ENCODE measurements at places on chromosomes 2 and 18.

GRCh38 chr2:3578987-3579386 is 3.9 kb downstream of the RPS7 start:
- no peaks in the 10 kb centered on the region for H3K27me3 ChIP-seq
- H3K4me3 ChIP-seq = peak overlapping the region; percentile 6
- H3K27ac ChIP-seq = no peak overlapping the region
- peaks cover 13% of the 10 kb centered on the region for H3K36me3 ChIP-seq
- DNase-seq = no peak

DNA sequence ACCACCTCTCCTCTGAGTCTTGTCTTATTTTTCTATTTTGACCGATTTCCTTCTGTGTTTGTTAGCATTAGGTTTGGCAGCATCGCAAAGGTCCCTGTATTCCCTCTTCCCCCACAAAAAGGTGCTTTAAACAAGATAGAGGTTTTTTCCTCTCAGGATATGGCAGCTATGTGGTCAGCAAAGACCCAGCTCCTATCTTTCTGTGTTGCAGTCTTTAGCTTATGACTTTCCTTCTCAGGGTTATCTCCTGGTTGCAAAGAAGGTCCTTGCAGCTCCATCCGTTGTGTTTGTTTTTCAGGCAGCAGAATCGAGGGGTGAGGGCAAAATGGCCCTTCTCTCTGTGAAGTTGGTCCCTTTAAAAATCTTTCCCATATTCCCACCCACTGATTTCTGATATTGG is 38.4 kb downstream of the GALNT1 start:
- no peak overlapping the region for H3K4me3 ChIP-seq
- no peaks in the 10 kb centered on the region for H3K4me1 ChIP-seq
- H3K36me3 ChIP-seq = no peaks in the 10 kb centered on the region
- H3K27me3 ChIP-seq = no peaks in the 10 kb centered on the region
- no peak for DNase-seq

DNA sequence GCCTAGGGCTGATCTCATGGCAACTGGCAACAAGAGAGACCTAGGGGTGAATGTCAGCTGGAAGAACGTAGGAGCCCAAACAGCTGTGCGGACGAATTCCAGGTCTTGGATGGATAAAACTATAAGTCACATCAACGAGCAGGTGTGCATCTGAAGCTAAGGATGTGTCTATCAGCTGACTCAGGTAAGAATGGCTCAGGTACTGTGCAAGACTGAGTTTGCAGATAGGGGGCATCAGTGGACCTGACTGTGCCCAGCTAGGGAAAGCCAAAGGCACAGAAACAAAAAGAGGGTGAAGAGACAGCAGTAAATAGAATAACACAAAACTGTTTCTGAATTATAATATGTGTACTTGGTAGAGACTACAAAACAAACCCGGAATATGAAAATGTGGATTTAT is 357.3 kb downstream of the ZEB2 start:
- no peak for DNase-seq
- H3K4me1 ChIP-seq = no peaks in the 10 kb centered on the region

DNA sequence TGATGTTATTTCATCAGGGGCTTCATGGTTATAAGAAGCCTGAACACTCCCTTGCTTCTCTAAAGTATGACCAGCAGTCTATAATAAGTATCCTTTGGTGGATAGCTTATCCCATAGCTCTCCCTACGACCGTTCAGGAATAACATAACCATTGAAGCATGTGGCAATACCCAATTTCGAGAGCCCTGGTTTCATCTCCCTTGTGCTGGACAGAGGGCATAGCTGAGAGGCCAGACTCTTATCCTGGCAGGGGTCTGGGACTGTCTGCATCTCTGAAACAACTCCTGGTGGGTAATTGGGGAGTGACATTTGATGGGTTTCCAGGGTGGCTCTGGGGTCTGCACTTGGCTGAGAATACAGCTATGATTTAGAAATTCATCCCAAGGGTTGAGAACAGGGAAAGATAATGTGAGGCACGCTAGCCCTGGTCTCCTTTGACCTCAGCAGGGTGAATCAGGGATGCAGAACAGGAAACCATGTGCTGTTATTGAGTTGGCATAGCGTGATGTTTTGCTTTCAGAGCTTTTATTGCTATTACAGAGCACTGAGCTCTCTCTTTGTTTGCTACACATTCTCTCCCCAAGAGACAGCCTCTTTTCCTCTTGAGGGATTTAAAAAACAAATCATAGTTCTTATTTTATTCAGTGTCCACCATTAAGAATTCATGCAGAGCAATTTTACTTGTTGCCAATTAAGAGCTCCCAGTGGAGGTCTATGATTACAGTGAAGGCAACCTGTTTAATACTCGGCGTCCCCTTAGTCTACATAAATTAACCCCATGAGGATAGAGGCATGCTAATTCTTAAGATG is 274.5 kb downstream of the NCKAP5 start:
- H3K36me3 ChIP-seq = no peaks in the 10 kb centered on the region
- peaks cover 5% of the 10 kb centered on the region for H3K4me1 ChIP-seq
- H3K4me3 ChIP-seq = no peak overlapping the region
- no peaks in the 10 kb centered on the region for H3K27me3 ChIP-seq

DNA sequence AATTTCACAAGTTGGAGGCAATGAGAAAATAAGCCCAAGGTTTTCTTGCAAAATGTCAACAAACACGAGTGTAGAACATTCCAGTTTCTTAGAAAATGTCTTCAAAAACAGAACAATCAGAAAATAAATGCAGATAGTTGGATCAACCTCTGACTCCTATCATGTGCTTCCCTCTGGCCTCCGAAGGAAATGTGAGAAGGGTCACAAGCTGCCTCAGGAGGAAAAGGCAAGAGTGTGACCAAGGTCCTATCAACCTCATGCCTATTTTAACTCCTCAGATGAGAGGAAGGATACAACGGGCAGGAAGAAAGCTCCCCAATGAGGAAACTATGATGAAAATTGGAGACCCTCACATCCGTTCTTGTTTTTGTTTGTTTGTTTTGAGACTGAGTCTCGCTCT is 7.9 kb downstream of the SCYGR5 start:
- DNase-seq = no peak
- H3K27me3 ChIP-seq = no peaks in the 10 kb centered on the region
- no peak overlapping the region for H3K4me3 ChIP-seq
- no peak overlapping the region for H3K27ac ChIP-seq
- H3K36me3 ChIP-seq = no peaks in the 10 kb centered on the region
